NCI-H187 treated with DMSO at 0.1 percent for 48 hours (cell line): ENCODE measurements at places on chromosomes 1 and 21.

- no peak for DNase-seq
Observed at GRCh38 chr21:32515874-32516273, 69.4 kb downstream of the TCP10L start.

DNA sequence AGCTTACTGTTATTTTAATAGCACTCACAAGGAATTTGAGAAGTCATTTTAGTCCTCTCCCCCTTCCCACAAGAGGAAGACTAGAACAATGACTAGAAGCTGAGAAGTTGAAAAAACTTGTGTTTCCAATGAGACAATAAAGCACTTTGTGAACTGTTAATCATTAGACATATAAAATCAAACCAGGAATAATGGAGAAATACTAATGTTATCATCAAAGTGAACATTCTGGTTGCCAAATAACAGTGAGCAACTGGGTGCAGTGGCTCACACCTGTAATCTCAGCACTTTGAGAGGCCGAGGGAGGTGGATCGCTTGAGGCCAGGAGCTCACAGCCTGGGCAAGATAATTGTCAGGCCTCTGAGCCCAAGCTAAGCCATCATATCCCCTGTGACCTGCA is 54.0 kb upstream of the RASAL2 start:
- no peak for DNase-seq

- DNase-seq, result no peak
Observed at GRCh38 chr21:28636752-28637691, 355.7 kb downstream of the LTN1 start.

DNA sequence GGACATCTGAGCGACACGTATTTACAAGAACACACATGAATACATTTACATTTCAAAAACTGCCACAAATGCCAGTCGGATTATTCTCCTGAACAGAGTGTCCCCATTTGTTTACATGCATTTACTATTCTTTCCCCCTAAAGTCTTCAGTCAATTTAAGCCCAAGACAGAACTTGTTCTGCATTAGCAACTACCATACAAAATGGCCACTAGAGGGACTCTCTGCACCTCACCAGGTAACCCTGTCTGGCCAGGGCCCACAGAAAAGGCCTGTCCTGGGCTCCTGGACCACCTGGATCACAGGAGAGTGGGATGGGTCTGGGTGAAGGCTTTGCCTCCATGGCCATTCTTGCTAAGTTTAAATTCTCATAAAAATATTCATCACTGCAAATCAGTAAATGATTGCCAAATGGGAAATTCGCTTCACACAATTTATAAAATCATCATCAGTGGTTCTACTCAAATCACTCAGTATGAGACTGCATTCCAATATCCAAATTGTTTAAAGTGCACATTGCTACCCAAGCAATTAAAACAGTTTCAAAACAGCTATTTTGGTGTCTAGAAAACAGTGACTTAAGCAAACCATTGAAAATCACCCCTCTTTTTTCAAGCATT is 12.5 kb upstream of the GUCA2A start:
- DNase-seq, result no peak

DNA sequence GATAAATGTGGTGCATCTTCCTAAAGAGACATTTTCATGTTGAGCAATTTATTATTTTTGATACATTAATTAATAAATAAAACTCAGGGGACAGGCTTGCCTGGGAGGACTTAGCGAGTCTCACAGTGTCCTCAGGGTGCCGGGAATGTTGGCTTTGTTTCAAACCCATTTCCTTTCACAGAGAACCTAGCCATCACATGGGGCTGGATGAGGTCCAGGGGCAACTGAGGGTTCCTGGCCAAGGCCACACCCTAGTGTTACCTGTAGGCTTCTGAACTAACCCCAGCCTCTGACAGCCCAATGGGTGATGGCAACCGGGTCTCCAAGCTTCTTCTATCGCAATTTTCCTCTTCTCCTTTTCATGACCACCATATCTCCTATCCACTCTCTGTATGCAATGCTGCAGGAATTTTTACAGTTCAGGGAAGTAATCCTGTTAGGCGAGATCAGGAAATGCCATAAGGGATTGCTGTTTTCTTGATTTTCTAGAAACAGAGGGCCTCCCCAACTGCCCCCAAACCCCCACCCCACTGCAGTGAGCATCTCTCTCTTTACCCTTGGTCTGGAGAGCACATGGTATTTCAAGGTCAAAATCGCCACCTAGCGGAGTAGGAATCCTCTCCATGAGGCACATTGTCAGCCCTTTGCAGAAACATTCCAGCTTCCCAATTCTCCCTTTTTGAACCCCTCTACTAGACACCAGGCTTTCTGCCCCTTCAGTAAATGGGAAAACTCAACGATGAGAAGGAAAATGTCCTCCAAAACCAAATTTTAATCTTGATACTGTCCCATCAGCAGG is 22.1 kb upstream of the SMYD3 start:
- no peak for DNase-seq
